Adrenal gland (tissue), 19 donors: ENCODE measurements at places on chromosomes 12 and 14. TPM values are rescaled to one million over a fixed set of nuclear protein-coding genes. Genes with fewer than 3 reads are reported as not detected.

The SNX6 gene
- 101 TPM for polyA plus RNA-seq

The TCL1B gene
- not detected for polyA plus RNA-seq

The RNF212B gene
- not detected for polyA plus RNA-seq

The COPS7A gene
- polyA plus RNA-seq: 50.6 TPM

The ANO2 gene
- polyA plus RNA-seq: 0.88 TPM

The LALBA gene
- polyA plus RNA-seq: not detected

The SLC39A5 gene
- polyA plus RNA-seq: not detected

The GUCY2C gene
- not detected for polyA plus RNA-seq

The SLCO1B1 gene
- polyA plus RNA-seq: not detected

The EFS gene
- polyA plus RNA-seq: 49.4 TPM

The PKP2 gene
- 3.3 TPM for polyA plus RNA-seq

The TPPP2 gene
- polyA plus RNA-seq: 0.44 TPM

The IQSEC3 gene
- polyA plus RNA-seq: 2.1 TPM

The COCH gene
- 1.4 TPM for polyA plus RNA-seq

The ZNF385A gene
- 24.3 TPM for polyA plus RNA-seq

The SMOC1 gene
- 19.8 TPM for polyA plus RNA-seq

The CMKLR1 gene
- polyA plus RNA-seq: 4.6 TPM

The MIPOL1 gene
- polyA plus RNA-seq: 2.6 TPM

The TEX52 gene
- not detected for polyA plus RNA-seq

The RCOR1 gene
- polyA plus RNA-seq: 3.8 TPM

The OR6C6 gene
- polyA plus RNA-seq: not detected

The CARMIL3 gene
- 1.7 TPM for polyA plus RNA-seq

The FOXN4 gene
- polyA plus RNA-seq: not detected

The TEX22 gene
- polyA plus RNA-seq: 0.38 TPM

The TRPV4 gene
- 0.64 TPM for polyA plus RNA-seq

The LRFN5 gene
- polyA plus RNA-seq: 3.5 TPM

The GRIP1 gene
- polyA plus RNA-seq: 1.4 TPM

The LAG3 gene
- polyA plus RNA-seq: 2.3 TPM

The ACOT2 gene
- 26.0 TPM for polyA plus RNA-seq

The AMN gene
- polyA plus RNA-seq: 3.6 TPM

The ZNF410 gene
- 49.8 TPM for polyA plus RNA-seq

The CCNT1 gene
- polyA plus RNA-seq: 5.4 TPM

The GLIPR1L1 gene
- not detected for polyA plus RNA-seq

The CLEC1B gene
- polyA plus RNA-seq: not detected

The SOAT2 gene
- not detected for polyA plus RNA-seq

The GZMH gene
- polyA plus RNA-seq: 1.1 TPM

The CCDC198 gene
- not detected for polyA plus RNA-seq

The ERBB3 gene
- 1.9 TPM for polyA plus RNA-seq

The EPYC gene
- polyA plus RNA-seq: not detected

The SMARCD1 gene
- polyA plus RNA-seq: 24.0 TPM

The LRRC43 gene
- 1.1 TPM for polyA plus RNA-seq

The CLEC4A gene
- polyA plus RNA-seq: 3.7 TPM

The ANKS1B gene
- polyA plus RNA-seq: 1.3 TPM

The CDH24 gene
- polyA plus RNA-seq: 29.3 TPM

The PDE3A gene
- 1.2 TPM for polyA plus RNA-seq

The MSI1 gene
- 0.88 TPM for polyA plus RNA-seq

The SLC25A47 gene
- not detected for polyA plus RNA-seq

The RNASE7 gene
- polyA plus RNA-seq: not detected

The MGAT2 gene
- polyA plus RNA-seq: 15.2 TPM

The ZBTB39 gene
- polyA plus RNA-seq: 1.5 TPM

The SMCO2 gene
- not detected for polyA plus RNA-seq
